ENCODE measurements at places on chromosomes 12 and 14. TPM values are rescaled to one million over a fixed set of nuclear protein-coding genes. Genes with fewer than 3 reads are reported as not detected.

The EMP1 gene
- 0.64 TPM for total RNA-seq

The GPX2 gene
- total RNA-seq = not detected

The ENDOU gene
- not detected for total RNA-seq

The KRT72 gene
- not detected for total RNA-seq

Data from B cell (primary cell).